ENCODE measurements at places on chromosomes 6 and 20.
A peak's percentile ranks its signal among the peaks of the same experiment; 100 is the strongest.

GRCh38 chr6:39961178-39961577, 26.9 kb upstream of the MOCS1 start:
- no peak for DNase-seq

- DNase-seq, result peak; percentile 92
Observed at GRCh38 chr20:23242556-23243180, 107.9 kb upstream of the NXT1 start.

DNA sequence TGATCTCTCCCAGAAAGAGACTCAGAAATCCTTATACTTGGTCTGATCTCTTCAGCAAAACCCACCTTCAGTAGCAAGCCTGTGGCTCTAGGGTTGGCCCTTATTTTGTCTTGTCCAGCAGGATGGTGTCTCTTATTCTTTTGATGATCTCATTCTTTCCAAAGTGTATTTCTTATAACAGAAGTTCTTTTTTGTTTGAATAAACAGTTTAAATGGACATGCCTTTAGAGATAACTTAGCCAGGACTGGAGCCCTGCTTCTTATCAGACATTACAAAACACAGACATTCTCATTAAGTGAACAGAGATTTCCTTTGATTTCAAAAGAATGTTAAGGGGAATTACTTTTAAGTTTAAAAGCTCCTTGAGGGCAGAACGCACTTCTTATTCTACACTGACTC, 31.7 kb downstream of the KCNS1 start:
- no peak for DNase-seq

DNA sequence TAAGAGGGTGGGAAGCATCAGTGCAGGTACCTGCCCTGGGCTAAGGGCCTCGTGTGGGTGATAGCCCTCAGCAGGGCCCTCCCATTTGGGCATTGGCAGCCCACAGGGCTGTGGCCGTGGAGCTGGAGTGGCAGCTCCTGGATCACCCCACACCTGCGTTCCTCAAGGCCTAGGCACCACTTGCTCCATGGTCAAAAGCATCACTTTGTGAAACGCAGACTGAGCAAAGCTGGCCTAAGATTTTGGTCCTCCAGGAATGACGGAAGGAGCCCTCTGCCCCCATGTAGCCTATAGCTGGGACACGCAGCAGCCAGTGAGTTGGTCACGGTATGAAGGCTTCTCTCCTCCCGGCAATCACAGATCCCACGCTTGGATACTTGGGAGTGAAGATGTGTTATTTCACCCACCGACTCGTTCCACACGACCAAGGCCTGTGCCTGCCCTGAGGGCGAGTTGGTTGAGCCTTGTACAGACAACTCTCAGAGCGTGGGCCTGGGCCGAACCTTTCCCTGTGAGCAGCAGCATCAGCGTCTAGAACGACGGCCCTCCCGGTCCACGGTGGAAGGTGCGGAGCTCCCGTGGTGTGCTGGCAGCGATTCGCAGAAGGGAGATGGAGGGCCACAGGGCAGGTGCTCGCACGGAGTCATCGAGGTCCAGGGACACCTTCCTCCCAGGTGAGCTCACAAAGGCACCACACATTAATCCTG, 39.7 kb downstream of the THBS2 start:
- DNase-seq, result no peak

DNA sequence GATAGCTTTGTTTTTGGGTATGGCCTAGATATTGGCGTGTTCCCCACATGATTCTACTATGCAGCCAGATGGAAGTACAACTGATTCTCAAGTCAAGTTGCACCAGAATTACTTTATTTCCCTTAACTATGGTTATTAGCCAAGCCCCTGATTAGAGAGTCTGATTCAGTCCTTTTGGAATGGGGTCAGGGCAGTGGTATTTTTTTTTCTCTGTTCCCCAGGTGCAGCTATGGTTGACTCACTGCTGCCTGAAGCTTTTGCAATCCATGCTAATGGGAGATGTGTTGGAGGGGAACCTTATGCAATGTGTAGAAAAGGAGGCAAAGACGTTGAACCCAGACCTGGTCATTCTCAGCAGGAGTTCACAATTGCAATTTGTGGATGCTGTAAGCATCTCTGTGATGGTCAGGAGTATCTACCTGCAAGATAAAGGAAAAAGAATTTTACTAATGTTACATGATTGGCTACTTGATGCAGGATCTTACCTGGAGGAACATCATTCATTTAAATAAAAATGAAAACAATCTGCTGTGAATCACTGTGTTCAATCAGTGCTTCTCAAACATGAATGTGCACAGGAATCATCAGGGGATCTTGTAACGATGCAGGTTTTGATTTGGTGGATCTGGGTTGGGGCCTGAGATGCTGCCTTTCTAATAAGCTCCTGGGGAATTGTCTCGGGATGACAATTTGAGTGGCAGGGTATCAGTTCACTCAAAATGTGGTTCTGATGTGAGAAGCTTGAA, 49.4 kb downstream of the PFDN4 start:
- no peak for DNase-seq

- no peak for DNase-seq
Observed at GRCh38 chr6:38676236-38676973, 26.5 kb downstream of the GLO1 start.

- no peak for DNase-seq
Observed at GRCh38 chr20:63319164-63320040, 26.4 kb downstream of the COL20A1 start.

DNA sequence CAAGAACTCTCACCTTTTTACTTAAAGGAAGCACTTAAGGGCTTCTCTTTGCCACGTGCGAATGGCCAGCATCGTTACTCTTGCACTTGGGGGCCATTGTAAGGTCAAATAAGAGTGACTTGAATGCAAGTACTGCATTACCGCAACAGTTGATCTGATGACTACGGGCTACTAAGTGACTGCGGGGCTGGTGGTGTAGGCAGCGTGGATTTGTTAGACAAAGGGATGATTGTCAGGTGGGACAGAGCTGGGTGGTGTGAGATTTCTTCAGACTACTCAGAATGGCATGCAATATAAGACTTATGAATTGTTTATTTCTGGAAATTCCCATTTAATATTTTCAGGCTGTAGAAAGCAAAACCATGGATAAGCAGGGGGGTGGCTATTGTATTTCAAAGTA, 199.7 kb upstream of the UST start:
- DNase-seq, result no peak
